ENCODE measurements at places on chromosomes 13 and 19.
A peak's percentile ranks its signal among the peaks of the same experiment; 100 is the strongest.

GRCh38 chr19:18340190-18340989, at the start of gene PGPEP1:
Gene PGPEP1, plus strand, starts transcription at chr19:18340598. Its CDS starts 84 bp downstream, at chr19:18340682.
- peak; percentile 39 for DNase-seq

DNA sequence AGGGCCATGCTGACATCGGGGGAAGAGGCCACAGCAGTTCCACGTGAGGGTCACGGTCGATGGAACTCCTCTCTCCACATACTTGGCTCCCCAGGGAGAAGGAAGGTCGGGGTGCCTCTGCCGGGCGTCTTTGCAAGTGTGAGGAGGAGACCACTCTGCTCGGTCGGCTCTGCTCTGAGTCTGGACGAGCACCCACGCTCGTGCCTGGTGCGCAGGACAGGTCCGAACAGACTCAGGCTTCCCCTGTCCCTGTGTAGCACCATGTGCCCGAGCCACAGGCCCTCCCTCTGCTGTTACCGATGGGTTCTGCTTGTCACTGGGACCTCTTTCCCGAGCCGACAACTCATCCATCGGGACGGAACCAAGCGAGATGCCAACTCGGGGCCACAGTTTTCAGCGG, 35.1 kb downstream of the TMEM255B start:
- DNase-seq, result no peak

GRCh38 chr13:50940509-50940908, 30.9 kb downstream of the RNASEH2B start:
- DNase-seq, result no peak

DNA sequence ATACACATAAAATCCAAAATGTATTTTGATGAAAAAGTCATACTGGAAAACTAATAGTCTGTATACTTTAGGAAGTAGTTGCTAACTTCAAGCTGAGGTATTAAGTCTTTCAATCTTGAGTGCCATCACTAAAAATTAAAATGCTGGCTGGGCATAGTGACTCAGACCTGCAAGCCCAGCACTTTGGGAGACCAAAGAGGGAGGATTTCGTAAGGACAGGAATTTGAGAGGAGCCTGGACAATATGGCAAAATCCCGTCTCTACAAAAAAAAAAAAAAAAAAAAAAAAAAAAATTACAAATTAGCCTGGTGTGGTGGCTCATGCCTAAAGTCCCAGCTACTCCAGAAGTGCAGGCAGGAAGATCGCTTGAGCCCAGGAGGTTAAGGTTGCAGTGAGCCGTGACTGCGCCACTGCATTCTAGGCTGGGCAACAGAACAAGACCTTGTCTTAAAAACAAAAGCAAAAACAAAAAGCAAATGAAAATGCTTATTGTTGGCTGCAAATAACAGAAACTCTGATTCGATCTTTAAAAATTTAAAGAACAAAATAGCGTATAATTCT, 1994.2 kb upstream of the PCDH20 start:
- no peak for DNase-seq

- no peak for DNase-seq
These were observed 270.0 kb downstream of the NALCN start for GRCh38 chr13:101146101-101146898.

DNA sequence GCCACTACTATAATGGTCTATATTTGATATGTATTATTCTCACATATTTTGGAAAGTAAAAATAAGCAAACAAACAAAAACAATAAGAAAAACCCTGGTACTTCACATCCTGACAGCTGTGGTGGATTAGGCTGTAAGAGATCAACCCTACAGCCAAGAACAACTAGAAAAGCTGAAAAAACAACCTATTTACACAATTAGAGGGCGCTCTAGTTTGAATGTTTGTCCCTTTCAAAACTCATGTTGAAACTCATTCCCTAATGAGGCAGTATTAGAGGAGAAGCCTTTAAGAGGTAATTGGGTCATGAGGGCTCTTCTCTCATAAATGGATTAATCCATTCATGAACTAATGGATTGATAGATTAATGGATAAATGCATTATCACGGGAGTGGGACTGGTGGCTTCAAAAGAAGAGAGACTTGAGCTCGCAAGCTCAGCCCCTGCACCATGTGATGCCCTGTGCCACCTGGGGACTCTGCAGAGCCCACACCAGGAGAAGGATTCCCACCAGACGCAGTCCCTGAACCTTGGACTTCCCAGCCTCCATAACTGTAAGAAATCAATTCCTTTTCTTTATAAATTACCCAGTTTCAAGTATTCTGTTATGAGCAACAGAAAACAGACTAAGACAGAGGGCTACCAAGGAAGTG, 733.9 kb upstream of the ARGLU1 start:
- no peak for DNase-seq

GRCh38 chr19:23563326-23563725, 123.7 kb downstream of the ZNF675 start:
- DNase-seq, result no peak

GRCh38 chr13:74479124-74479523, 344.9 kb upstream of the KLF12 start:
- no peak for DNase-seq

DNA sequence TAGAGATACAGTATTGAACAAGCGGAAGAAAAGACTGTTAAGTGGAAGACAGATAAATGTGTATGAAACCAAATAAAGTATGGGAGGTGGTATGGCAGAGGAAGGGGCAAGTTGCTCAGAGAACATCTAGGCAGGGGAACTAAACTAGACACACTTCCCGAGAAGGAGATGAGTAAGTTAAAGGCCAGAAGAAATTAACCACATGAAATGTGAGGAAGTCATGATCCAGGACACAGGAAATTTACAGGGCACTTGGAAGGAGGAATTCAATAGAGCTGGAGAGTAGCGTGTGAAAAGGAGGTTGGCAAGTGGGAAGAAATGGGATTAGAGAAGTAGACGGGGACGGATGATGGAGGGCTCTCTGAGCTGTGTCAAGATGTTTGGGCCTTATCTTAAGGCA, 208.8 kb downstream of the COG6 start:
- DNase-seq, result no peak

GRCh38 chr19:39370735-39371134, 20.2 kb downstream of the PAF1 start:
- no peak for DNase-seq

GRCh38 chr13:40200273-40200978, 466.0 kb downstream of the FOXO1 start:
- DNase-seq, result no peak

Data from stimulated activated CD8-positive, alpha-beta memory T cell treated with anti-CD3 and anti-CD28 coated beads, Interleukin-4, amount 100 ng/mL, for 1 hour (primary cell).